Hematopoietic multipotent progenitor cell treated with erythropoietin and hydrocortisone succinate and interleukin-3 and kit ligand, for 8 days (in vitro differentiated cells): ENCODE measurements at places on chromosomes 3 and 15.

GRCh38 chr3:185935465-185936272 is 2.1 kb downstream of the TRA2B start:
- no peak for DNase-seq

- no peak for DNase-seq
These were observed 11.8 kb downstream of the ADGRG7 start for GRCh38 chr3:100621251-100621650.

DNA sequence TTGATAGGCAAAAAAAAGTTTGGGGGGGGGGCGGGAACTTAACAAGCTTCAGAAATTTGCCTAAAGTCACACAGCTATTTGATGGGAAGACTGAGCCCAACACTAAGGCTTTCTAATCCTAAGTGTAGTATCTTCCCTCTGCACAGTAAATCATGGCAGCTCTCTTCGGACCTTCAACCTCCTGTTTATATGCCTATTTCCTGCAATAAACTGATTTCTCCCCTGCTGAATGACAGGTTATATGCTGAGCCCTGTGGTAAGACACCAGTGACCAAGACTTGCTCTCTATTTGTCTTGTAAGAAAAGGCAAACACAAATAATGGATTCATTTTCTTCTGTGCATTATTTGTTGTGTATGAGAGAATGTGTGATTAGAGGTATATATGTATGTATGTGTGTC is 355.8 kb upstream of the ARRDC4 start:
- no peak for DNase-seq

GRCh38 chr15:89155122-89155521 is 66.3 kb downstream of the RLBP1 start:
- DNase-seq: no peak

- no peak for DNase-seq
These were observed 15.7 kb upstream of the RASA2 start for GRCh38 chr3:141471160-141471559.

- DNase-seq: no peak
These were observed 3.2 kb downstream of the HIGD2B start for GRCh38 chr15:72682772-72683171.

GRCh38 chr3:12886106-12886679 is 44.8 kb upstream of the RPL32 start:
- DNase-seq: no peak

- DNase-seq: peak; percentile 76
These were observed 2.6 kb downstream of the CCDC9B start for GRCh38 chr15:40338041-40338657.

DNA sequence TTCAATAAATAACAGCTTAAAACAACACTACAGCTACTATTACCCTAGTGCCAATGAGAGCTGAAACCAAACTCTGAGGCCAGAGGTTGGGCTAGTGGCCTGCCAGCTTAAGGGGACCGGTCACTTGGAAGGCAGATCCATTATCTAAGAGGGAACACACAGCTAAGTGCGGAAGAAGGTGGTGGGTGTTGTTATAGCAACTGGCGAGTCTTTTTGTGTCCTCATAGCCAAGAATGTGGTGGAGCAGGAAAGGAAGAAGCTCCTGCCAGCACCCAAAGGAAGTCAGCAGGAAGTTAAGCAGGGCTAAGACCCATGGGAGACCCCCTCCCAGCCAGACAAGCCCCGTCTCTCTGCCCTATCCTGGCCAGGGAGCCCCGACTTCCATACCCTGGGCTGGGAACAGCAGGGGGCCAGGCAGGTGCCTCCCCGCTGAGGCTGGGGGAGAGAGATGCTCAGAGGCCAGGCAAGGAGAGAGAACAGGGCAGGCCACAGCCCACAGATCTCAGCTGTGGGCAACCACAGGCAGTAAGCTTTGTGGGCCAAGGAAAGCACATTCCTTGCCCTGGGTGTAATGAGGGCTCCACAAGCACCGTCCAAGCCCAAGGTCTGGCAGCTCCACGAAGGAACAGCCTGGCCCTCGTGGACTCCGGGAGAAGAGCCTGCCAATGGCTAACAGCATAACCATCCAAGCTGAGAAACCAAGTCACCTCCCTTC is 34.0 kb upstream of the HRH1 start:
- DNase-seq: no peak

DNA sequence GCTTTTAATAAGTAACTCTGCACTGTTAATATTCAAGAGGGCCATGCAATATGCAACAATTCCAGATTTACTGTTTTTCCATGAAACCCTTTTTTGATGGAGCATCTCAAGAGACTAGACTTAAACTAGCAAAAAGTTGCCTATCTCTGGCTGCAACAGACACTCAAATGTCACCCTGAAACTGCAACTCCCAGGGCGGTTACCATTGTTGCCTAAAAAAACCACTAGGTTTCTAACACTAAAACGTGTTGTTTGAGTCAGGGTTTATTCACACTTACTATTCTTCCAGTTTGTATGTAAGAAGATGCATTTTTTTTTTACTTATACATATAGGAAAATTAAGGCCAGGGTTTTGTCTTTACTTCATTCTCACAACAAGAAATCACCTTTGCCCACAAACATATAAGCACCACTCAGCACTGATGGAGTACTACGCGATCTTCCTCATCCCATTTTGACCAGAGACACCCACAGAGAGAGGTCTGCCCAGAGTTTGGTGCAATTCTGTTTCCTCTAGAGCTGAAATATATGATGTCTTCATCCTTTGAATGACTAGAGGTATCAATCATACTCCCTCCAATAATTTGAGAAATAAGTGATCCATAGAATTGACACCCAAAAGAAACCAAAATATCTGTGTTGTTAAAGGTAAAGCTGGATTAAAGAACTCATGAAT is 124.0 kb upstream of the SNTN start:
- DNase-seq: no peak

DNA sequence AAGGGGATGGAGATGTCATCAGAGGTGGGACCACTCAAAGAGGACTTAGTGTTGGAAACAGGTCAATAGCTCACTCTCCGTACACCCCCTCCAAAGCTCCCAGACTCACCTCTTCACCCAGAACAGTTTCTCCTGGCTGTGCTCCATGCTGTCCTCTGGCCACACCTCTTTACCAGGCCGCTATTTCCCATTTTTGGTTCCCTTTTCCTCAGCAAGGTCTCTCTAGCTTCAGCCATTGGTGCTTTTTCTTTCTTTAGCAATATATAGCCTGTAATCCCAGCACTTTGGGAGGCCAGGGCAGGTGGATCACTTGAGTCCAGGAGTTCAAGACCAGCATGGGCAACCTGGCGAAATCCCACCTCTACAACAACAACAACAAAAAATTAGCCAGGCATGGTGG is 123.6 kb upstream of the SMAD3 start:
- DNase-seq: no peak

GRCh38 chr3:50264964-50265485 is 3.9 kb upstream of the SEMA3B start:
- DNase-seq: no peak

DNA sequence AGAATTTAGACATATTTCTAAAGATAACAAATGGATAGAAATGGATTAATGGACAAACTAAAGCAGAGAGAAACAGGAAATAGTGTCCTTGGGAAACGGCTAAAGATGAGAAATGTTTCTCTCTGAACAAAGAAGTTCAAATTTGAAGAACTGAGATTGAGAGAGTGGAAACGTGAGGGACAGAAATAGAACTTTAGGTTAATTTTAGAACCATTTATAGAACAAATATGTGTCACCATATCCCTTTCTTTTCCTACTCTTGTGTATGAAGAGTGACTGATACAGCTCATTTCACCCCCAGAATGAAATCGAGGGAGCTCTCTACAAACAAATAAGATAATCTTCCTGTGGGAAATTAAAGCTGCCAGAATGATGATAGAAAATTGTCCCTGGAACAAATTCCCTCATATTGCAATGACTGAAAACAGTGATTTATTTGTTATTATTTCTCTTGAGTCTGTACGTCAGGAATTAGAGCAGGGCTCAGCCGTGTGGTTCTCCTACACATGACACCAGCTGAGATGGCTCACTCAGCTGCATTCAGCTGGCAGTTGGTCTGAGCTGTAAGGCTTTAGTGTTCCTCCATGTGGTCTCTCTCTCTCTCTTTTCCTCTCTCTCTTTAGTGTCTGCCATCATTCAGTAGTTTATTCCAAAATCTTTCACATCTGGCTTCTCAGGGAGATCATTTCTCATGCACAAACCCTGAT is 46.6 kb upstream of the ARPP21 start:
- no peak for DNase-seq

- DNase-seq: no peak
These were observed 72.3 kb upstream of the ZNF280D start for GRCh38 chr15:56805466-56806147.

DNA sequence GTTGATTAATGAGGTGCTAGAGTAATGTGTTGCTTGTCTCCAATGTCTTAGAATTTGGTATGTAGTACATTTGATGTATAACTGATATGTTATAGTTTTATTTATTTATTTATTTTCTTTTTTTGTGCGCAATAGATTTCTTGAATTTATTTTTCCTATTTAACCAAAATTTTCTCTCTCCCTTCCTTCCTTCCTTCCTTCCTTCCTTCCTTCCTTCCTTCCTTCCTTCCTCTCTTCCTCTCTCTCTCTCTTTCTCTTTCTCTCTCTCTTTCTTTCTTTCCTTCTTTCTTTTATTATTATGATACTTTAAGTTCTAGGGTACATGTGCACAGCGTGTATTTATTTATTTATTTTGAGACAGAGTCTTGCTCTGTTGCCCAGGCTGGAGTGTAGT is 256.2 kb upstream of the TBL1XR1 start:
- no peak for DNase-seq

DNA sequence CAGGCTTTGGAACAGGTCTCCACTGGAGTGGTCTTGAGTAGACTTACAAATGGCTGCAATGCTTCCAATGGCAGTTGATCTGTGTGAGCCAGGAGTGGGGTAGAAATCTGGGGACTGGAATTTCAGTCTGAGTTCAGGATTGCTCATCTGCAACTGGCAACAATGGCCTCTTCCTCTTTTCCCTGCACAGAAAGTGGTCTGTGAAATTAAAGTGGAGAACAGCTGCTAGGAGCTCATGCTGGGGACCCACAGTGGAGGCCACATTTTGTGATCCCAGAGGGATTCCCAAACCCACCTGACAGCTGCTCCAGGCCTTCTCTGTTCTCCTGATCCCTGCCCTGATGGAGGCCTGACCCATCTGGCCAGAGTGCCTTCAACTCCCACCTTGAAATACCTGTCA is 49.6 kb downstream of the CEMIP start:
- DNase-seq: no peak

GRCh38 chr3:113140876-113141275 is 70.5 kb upstream of the BOC start:
- no peak for DNase-seq

- DNase-seq: no peak
These were observed 170.1 kb upstream of the GBE1 start for GRCh38 chr3:81931265-81932251.

- no peak for DNase-seq
These were observed 92.3 kb downstream of the RBMS3 start for GRCh38 chr3:29373131-29373680.

GRCh38 chr3:62144482-62144881 is 228.9 kb downstream of the FEZF2 start:
- no peak for DNase-seq

- no peak for DNase-seq
These were observed 505 bp upstream of the WNT5A start for GRCh38 chr3:55487381-55488241.

DNA sequence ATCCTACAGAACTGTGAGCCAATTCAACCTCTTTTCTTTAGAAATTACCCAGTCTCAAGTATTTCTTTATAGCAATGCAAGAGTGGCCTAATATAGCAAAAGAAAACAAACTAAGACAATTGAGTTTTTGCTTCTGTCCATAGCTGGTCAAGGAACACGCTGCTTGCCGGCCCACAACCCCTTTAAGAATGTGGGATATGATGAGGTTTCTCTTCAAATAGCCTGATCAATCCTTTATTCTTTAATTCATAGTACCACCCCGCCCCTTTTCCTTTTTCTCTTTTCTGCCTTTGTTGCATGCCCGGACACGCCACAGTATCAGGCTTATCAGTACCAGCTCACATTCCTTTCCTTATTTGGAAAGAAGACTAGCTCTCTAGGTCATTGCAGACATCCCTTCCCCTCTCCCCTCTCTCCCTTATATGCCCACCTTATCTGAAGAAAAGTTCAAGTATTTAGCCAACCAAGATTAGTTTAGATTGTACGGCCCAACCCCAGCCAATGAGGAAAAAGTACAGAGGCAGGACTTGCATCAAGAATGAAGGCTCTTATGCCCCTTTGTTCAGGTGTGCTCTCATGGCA is 404.5 kb downstream of the OCA2 start:
- DNase-seq: no peak

- no peak for DNase-seq
These were observed 104.2 kb downstream of the DGKG start for GRCh38 chr3:186257866-186258265.

- DNase-seq: peak; percentile 39
These were observed 557 bp downstream of the DENND4A start for GRCh38 chr15:65791335-65792137.

DNA sequence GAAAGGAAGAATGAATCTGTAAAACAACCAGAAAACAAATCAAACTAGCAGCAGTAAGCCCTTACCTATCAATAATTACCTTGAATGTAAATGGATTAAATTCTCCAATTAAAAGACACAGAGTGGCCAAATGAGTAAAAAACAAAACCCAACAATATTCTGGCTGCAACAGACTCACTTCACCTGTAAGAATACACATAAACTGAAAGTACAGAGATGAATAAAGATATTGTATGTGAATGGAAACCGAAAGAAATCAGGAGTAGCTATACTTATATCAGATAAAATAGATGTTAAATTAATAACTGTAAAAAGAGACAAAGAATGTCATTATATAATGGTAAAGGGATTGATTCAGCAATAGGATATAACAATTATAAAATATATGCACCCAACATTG is 514.5 kb upstream of the DPPA4 start:
- DNase-seq: no peak

- DNase-seq: no peak
These were observed 441.9 kb downstream of the PLOD2 start for GRCh38 chr3:145719114-145719513.

- peak; percentile 24 for DNase-seq
These were observed 82.9 kb downstream of the FSIP1 start for GRCh38 chr15:39699516-39700374.

GRCh38 chr3:134445636-134446035 is 40.1 kb downstream of the ANAPC13 start:
- no peak for DNase-seq

DNA sequence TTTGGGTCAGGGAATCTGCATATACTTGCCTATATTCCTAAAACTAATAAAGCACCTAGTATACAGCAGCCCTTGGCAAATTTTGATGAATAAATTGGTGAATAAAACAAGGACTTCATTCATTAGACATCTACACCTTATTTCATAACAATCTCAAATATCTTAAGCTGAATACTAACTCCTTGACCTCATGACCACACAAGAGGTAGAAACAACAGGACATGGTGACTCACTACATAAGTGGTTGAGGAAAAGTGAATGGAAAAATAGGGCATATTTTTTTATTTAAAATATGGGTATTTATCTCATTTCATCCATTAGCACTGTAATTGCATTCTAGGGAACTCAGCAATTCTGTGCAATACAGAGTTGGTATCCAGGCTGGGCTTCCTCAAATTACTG is 7.8 kb upstream of the STAC start:
- DNase-seq: no peak

- no peak for DNase-seq
These were observed 75.1 kb downstream of the ARRDC4 start for GRCh38 chr15:98035577-98036010.

GRCh38 chr3:27503526-27503925 is 19.3 kb upstream of the SLC4A7 start:
- DNase-seq: no peak
